SW 1271 (cell line): ENCODE measurements at places on chromosomes 16 and 17.

GRCh38 chr17:42132941-42133340, 10.3 kb downstream of the HSPB9 start:
- DNase-seq: no peak

- no peak for DNase-seq
Measured at GRCh38 chr17:79922116-79922601, 82.9 kb upstream of the CBX4 start.

GRCh38 chr17:16286947-16287562, 66.2 kb downstream of the CENPV start:
- peak; percentile 58 for DNase-seq

DNA sequence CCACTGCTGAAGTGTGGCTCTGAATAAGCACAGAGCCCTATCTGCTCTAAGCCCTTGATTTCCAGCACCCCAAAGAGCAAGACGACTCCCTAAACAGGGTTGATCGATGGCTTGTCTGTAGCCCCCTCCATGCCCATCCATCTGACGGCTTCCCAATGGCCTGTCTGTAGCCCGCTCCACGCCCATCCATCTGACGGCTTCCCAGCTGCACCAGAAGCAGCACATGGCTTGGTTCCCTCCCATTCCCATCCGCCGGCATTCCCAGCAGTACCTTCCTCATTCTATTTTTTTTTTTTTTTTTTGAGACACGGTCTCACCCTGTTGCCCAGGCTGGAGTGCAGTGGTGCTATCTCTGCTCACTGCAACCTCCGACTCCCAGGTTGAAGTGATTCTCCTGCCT, 64.5 kb downstream of the RBFOX3 start:
- DNase-seq: no peak

DNA sequence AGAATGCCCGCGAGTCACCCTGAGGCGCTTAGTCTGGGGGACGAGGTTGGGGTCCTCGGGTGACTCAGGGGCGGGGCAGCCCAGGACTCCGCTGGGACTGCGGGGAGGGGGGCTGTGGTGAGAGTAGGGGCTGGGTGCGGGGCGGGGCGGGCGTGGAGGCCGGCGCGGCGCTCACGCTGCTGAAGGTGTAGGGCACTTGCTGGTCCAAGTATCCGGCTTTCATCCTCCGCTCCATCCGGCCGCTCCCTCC, 832 bp downstream of the ETV4 start:
- DNase-seq: no peak

DNA sequence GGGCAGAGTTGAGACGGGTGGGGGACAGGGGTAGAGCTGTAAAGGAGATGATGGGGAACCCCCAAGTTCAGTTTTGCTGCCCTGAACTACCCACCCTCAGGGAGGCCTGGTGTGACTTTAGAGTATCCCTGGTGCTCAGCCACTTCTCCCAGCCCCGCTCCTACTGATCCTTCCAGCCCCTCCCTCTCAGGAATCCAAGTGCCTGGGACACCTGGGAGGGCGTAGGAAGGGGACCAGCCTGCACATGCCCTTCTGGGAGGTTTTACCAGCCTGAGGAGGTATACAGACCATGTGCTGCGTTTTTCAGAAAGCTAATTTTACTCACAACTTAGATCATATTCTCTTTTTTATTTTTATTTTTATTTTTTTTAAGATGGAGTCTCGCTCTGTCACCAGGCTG, 4.1 kb downstream of the ST6GALNAC2 start:
- DNase-seq: no peak

- DNase-seq: no peak
Measured at GRCh38 chr17:2423271-2423670, 22.4 kb upstream of the MNT start.

- no peak for DNase-seq
Measured at GRCh38 chr16:19710991-19711545, 7.0 kb downstream of the KNOP1 start.

DNA sequence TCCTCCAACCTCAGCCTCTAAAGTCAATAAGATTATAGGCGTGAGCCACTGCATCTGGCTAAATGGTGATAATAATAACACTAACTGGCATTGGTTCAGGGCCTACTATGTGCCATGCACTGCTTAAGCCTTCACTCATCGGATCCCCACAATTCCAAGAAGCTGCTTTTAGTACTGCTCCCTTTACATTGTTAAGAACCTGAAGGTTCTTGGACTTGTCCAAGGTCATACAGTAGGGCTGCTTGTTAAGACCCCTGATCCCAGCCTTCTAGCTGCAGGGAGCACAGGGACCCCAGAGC, 6.6 kb downstream of the SREBF1 start:
- DNase-seq: no peak

- DNase-seq: peak; percentile 87
Measured at GRCh38 chr17:5516060-5516792, 29.9 kb downstream of the MIS12 start.

- DNase-seq: no peak
Measured at GRCh38 chr17:54907376-54907775, 6.7 kb downstream of the TOM1L1 start.

DNA sequence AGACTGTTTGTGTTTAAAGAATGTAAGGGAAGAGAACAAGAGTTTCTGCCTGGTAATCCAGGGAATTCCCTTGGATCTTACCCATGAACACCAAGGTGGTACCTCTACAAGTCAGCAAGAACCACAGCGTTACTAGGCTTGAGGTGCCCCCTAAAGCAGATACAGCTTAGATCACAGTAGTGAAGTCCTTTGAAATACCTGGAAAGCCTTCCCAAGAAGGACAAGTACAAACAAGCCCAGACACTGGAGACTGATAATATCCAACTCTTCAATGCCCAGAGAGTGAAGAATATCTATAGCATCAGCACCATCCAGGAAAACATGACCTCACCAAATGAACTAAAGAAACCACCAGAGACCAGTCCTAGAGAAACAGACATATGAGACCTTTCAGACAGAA, 3.8 kb upstream of the APPBP2 start:
- no peak for DNase-seq

GRCh38 chr17:81093619-81094508, 58.9 kb downstream of the BAIAP2 start:
- DNase-seq: no peak

DNA sequence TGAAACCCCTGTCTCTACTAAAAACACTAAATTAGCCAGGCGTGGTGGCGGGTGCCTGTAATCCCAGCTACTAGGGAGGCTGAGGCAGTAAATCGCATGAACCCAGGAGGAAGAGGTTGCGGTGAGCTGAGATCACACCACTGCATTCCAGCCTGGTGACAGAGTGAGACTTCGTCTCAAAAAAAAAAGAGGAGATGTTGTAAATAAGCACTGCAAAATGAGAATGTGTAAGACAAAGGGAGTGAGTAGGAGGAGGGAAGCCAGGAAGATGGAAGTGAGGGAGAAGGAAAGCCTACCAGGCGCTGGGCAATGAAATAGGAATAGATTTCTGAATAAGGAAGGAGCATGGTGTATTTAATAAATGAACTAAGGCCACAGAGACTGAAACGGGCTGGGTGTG, 8.7 kb upstream of the PRPF8 start:
- no peak for DNase-seq

DNA sequence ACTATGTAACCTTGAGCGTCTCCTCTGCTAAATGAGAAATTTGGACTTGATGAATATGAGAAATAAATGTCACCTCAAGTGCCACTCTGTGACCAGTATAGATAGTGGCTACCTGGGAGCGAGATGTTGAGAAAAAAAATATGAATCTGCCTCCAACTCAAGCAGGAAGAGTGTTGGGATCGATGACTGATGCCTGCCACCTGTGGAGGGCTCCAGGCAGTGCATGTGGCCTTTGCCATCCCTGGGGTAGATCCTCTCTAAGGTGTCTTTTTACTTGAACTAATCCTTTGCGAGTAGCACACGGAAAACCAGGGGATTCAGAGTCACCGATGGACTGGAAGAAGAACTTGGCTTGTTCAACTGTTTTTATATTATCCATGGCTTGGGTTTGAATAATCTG, 9.4 kb downstream of the CCDC182 start:
- no peak for DNase-seq

- no peak for DNase-seq
Measured at GRCh38 chr16:51875834-51876600, 670.9 kb downstream of the TOX3 start.

DNA sequence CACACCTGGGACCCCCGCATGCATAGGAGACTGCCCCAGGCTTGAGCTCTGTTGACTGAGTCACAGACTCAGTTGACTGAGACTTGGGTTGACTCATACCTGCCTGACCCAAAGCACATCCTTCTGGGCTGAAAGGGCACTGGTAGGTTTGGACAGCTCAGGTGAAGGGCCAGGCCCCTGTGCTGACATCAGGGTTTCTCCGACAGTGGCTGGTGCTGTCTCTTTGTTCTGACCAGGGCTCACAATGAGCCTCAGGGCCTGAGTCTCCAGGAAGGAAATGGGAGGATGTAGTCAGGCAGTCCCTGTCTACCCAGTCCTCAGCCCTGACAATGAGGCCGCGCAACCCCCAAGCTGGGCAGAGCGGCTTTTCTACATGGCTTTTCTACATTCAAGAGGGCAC, 6.5 kb downstream of the SPNS2 start:
- DNase-seq: no peak

DNA sequence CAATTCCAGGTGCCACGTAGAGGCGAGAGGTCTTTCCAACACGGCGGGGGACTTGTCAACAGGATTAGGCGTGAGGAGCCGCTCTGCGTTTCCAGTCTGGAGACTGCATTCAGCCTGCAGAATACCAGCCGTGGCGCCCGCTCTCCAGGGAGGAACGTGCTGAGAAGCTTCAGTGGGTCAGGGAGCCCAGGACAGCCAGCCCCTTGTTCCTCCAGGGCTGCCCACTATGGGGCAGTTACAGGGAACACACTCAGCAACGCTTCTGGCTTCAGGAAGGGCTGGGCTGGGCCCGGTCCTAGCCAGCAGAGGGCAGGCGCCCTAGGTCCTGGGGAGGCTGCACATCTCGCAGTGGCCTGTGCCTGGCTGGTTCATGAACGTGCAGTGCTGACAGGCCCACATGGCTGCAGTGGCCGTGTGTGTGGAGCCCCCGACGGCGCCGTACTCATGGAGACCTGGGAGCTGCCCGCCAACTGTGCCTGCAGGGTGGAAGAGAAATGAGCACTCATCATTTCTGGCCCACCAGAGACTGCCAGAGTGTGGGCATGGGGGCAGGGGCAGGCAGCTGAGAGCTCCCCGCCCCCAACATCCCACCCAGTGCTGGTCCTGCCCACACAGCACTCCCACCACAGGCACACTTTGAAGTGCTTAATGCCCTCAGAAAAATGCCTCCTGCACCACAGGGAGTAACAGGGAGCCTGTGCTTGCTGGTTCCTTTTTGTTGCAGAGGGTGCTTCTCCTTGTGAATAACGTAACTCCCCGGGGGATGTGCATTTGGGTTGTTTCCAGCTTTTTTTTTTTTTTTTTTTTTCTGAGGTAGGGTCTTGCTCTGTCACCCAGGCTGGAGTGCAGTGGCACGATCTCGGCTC, 7.0 kb upstream of the FAAP100 start:
- peak; percentile 23 for DNase-seq

- DNase-seq: no peak
Measured at GRCh38 chr16:27407133-27407532, 5.2 kb downstream of the IL21R start.

GRCh38 chr16:23934610-23935236, 98.9 kb downstream of the PRKCB start:
- no peak for DNase-seq

GRCh38 chr17:65394811-65395472, 166.5 kb downstream of the AXIN2 start:
- DNase-seq: no peak
